ENCODE measurements at places on chromosomes 6 and 20.

GRCh38 chr20:6863355-6863754, 95.9 kb downstream of the BMP2 start:
- DNase-seq: no peak

GRCh38 chr6:13013681-13014503, 297.3 kb downstream of the PHACTR1 start:
- DNase-seq: peak; percentile 64

DNA sequence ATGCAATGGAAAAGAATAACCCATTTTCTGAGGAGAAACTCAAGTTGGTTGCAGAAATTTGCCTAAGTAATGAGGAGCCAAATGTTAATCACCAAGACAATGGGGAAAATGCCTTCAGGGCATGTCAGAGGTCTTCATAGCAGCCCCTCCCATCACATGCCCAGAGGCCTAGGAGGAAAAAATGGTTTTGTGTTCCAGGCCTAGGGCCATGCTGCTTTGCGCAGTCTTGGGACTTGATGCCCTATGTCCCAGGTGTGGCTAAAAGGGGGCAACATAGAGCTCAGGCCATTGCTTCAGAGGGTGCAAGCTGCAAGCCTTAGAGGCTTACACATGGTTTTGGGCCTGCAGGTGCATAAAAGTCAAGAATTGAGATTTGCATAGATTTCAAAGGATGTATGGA, 485.9 kb downstream of the EYS start:
- DNase-seq: no peak

GRCh38 chr6:156809034-156809433, 31.9 kb downstream of the ARID1B start:
- no peak for DNase-seq

GRCh38 chr20:52817511-52817910, 154.6 kb upstream of the TSHZ2 start:
- DNase-seq: no peak

GRCh38 chr20:33653218-33653899, 8.8 kb upstream of the C20orf144 start:
- peak; percentile 84 for DNase-seq

DNA sequence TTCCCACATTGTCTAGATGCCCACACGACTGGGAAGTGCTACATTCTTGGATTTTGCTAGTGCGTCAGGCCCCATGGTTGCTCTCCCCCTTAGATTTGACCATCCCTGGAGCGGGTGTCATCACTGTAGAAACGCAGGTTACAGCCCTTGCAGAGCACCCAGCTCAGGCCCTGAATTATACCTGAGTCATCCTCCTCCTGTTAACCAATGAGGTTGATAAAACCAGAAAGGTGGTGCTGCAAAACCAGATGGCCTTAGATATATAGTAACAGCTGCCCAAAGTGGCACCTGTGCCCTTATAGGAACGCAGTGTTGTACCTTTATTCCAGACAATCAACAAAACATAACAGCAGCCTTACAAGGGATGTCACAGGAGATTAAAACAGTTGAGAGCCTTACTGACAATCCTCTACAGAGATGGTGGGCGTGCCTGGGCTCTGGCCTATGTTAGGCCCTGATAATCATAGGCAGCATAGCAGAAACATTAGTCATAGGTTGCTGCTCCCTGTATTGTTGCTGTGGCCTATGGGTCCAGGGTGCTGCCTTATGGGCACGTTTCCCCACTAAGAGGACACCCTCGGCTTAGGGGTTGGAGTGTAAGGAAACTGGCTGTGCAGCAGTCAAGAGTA, 33.6 kb upstream of the HSF2 start:
- DNase-seq: no peak

DNA sequence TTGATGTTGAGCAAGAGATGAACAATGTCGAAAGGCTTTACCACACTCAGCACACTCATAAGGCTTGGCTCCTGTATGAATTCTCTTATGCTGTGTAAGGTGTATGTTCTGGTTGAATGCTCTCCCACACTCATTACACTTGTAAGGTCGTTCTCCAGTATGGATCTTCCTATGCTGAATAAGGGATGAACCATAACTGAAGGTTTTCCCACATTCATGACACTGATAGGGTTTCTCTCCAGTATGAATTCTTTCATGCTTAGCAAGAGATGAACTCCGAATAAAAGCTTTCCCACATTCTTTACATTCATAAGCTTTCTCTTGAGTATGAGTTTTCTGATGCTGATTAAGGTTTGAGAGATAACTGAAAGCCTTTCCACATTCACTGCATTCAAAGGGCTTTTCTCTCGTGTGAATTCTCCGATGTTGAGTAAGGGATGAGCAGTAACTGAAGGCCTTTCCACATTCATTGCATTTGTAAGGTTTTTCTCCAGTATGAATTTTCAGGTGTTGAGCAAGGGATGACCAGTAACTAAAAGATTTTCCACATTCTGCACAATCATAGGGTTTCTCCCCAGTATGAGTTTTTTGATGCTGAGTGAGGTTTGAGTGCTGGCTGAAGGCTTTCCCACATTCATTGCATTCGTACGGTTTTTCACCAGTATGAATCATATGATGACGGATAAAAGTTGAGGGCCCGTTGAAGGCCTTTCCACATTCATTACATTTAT, 21.1 kb downstream of the ZNF184 start:
- no peak for DNase-seq

DNA sequence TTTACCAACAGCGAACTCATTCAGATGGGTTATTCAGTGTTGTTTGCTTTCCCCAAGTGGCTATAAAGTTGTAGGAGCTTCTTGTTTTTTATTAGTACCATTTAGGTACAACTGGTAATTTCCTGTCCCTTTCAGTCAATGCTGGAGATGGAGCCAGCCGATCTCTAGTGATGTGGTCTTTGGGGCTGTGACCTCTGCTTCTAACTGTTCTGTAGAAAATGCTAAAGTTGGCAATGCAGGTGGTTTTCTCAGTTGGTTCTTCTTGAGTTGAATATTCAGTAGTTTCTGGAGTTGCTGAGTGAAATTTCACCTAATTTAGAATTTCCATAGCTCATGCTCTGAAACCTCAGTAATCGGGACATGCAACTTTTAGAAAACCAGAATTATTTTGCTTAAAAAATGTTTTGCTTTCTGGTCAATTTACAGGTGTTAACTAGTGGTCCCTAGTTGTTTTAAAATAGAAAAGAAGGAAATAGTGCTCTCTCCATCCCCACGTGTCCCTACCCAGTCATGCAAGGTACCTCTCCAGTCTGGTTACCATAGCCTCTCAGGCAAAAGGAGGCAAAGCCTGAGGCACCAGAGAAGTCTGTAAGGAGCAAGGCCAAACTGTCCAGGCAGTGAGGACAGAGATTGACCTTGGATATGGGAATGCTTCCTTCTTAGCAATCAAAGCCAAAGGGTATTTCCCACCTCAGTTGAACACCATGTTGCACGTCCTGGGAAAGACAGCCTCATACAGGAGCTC, 27.3 kb upstream of the GABRR1 start:
- no peak for DNase-seq

DNA sequence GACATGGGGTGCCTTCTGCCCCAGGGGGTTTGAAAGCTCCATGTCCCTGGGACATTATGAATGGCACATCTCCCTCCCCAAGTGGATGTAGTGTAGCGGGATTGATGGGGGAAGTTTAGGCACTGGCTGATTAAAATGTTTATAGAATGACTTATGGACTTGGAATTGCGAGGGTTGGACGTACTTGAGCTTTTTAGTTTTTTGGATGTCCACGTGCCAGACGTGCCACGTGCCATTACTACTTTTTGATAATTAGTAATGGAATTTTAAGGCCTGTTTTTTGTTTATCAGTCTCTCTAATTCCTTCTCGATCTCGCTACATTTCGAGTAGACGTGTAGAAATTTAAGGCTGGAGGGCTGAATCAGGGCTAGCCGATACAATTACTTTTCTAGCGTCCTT, 162.8 kb downstream of the TBXT start:
- no peak for DNase-seq

- no peak for DNase-seq
Observed at GRCh38 chr6:133788556-133788955, 100.4 kb upstream of the TCF21 start.

DNA sequence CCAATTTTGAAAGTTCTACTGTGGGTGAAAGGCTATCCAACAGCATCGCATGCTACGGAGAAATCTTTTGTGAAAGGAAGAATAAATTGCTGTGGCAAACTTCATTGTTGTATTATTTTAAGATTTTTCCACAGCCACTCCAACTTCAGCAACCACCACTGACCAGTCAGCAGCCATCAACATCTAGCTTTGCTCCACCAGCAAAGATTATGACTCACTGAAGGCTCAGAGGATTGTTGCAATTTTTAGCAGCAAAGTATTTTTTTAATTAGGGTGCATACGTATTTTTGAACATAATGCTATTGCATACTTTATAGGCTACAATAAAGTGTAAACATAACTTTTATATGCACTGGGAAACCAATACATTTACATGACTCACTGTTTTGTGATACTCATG, 493.5 kb downstream of the TFAP2A start:
- DNase-seq: no peak

- DNase-seq: no peak
Observed at GRCh38 chr6:105500693-105501092, 97.8 kb upstream of the PREP start.

GRCh38 chr20:61570646-61571195, 318.7 kb downstream of the CDH4 start:
- DNase-seq: no peak

DNA sequence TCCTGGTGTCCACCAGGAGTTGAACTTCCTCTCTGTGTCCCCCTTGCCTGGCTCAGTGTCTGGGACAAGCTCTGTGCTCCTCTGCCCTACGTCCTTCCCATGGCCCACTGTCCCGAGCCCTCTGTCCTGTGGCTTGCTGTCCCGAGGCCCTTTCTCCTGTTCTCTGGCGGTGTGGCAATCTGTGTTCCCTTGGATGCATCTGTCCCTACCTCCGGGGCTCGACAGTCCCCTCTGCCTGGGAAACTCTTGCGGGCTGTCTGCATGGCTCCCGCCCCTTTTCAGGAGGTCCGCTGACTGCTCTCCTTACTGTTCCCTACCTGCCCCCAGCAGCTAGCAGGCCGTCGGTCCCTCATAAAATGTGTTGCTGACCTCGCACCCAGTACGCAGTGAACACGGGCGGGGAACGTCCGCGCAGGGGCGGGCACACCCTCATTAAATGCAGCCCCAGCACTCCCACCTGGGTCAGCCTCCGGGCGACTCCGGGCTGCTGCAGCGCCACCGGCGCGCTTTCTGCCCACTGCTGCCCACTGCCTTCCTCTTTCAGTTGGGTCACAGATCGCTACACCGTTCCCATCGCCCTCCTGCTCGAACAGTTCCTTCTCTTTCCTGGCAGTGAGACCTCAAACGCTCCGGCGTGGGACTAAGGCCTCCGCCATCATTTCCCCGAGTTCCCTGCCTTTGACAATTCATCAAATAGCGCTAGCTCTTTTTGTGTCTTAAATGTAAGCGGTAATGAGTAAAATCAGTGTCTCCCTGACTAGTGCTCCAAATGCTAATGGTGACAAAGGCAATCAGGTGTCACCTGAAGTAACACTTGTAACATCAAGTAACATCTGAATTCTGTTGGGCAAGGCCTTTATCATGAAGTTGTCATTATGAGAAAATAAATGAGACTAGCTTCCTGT, 60.5 kb downstream of the RSPH3 start:
- peak; percentile 21 for DNase-seq

DNA sequence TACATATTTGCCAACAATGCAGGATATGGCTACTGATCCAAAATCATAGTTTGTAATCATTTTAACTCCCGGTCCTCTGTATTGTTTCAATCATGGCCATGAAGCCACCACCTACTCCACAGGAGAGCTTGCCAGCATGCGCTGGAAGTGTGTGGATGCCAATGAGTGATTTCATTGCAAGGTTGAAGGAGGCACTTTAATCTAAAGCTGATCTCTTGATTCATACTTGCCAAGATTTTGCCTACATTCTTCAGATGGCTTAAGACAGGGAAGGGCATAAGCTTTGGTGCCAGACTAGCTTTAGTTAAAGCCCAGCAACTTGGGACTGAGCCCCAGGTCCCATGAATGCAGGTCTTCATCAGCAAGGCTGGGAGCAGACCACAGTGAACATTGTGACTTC, 58.8 kb downstream of the TPD52L1 start:
- no peak for DNase-seq

GRCh38 chr6:154995254-154996015, at the start of gene TIAM2:
Gene TIAM2, plus strand, starts transcription at chr6:154995315. Its CDS starts 133,909 bp downstream, at chr6:155129224.
- DNase-seq: peak; percentile 87

GRCh38 chr20:9407805-9408421, 106.5 kb upstream of the LAMP5 start:
- peak; percentile 67 for DNase-seq

DNA sequence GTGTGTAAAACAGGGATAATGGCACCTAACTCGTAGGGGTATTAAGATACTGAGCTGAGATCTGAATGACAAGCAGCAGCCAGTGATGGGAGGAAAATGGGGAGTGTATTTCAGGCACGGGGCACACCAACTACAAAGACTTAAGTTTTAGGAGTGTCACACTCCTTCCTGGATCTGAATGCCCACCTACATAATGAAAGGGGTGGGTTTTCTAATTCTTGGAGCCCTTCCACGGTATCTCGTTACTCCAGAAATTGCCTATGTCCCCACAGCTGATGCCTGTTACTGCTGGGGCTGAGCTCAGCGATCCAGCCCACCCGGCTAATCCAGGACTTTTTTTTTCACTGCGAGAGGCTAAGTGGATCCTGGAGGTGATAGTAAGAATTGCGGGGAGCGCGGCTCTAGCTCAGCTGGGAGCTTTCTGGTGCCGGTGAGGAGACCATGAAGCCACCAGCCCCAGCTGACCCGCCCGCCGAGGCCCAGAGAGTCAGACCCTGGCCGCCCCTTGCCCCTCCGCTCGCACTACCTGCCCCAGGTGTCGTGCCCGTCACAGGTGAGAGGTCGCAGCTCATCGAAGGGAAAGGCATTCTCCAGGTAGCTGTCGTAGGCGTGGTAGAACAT, 727 bp downstream of the EDEM2 start:
- peak; percentile 65 for DNase-seq

DNA sequence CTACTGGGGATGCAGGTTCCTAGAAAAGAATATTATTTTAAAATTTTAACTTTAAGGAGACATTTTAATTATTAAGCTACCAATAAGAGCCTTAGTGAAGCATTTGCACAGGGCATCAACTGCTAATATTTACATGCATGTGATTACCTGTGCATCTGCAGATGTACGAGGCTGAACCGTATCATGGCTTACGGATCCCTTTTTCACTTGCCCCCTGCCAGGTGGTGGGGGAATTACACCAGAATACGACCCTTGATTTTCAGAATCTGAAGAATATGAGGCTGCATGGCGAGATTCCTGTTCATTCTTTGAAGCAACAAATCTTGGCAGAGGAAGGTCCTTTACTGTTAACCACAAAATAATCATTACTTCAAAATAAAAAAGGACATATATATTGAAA, 42.7 kb downstream of the REPS1 start:
- no peak for DNase-seq

DNA sequence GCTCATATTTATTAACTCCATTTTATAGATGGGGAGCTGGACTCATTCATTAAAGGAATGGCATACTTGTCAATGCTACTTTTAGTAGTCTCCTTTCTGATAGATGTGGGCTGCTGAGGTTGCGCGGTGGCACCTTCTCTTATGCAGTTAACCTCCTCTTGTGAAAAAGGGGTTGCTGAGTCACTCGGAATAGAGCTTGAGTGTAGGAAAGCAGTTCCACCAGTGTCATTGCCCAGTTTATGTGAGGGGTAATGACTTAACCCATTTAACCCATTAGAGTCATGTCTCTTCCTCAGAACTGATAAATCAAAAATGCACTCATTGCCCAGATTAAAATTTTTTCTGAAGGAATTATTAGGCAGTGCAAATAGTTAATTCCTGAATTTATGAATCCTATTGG, 6.3 kb downstream of the MAPK14 start:
- no peak for DNase-seq

- DNase-seq: no peak
Observed at GRCh38 chr20:61049684-61050083, 202.4 kb upstream of the CDH4 start.
